ENCODE measurements at places on chromosomes 7 and 10.
A peak's percentile ranks its signal among the peaks of the same experiment; 100 is the strongest.

DNA sequence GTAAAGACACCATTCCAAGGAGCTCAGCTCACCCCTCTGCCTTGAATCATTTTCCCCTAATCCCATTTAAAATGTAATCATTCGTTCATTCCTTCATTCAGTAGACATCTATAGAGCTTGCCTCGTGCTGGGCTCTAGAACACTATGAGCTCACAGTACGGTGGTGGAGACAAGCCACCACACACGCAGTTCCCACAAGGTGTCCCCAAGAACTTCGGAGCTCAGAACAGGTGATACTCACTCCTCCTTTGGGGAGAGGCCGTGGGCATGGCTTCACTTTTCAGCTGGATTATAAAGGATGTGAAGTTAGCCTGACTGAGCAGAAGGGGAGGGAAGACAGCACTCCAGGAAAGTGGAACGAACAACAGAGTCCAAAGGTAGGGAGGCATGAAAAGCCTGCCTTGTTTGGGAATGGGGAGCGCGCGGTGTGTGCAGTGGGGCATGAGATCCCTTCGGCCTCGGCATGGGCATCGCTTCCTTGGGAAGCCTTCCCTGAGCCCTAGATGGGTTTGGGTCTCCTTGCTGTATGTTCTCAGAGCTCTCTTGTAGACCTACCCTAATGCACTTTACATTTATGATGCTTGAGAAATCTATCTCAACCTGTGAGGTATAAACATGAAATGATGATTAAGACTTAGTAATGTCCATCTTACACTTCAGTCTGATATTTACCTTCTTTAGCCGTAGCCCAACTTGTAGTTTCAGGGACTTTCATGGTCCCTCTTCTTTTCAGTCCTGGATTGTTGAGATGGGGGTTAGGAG lies 809 bp upstream of the OGA start:
- DNase-seq = no peak

DNA sequence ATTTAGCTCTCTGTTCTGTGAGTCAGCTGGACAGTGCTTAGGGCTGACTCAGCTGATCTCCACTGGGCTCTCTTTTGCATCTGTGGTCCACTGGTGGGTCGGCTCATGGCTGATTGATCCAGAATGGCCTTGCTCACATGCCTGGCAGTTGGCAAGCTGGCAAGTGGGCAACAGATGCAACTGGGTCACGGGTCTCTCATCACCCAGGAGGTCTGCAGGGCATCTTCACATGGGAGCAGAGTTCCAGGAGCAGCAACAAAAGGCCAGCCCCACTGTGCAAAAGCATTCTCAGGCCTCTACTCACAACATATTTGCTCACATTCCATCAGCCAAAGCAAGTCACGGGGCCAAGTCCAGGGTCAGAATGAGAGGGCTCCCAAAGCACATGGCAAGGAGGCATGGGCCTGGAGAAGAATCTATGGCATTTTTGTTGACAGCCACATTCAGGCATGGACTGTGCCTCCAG lies 98.8 kb downstream of the OAT start:
- no peak for DNase-seq

DNA sequence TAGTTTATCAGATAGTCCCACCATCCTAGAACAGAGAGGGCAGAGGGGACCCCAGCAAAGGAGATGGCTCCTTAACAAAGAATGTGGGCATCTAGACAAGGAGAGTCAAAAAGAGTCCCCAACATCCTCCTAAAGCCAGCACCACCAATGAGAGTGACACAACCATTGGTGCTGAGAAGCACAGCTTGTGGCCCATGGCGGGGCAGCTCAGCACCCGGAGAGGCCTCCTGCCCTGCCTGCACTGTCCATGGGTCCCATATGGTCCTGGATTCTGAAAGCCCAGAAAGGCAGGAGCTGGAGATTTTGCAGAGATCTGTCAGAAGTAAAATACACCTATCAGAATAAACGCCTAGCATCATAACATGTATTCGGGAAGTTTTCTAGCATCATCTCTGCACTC lies 311.8 kb upstream of the ZNF32 start:
- no peak for DNase-seq

GRCh38 chr7:87702326-87702725 lies 74.1 kb downstream of the RUNDC3B start:
- DNase-seq = no peak

DNA sequence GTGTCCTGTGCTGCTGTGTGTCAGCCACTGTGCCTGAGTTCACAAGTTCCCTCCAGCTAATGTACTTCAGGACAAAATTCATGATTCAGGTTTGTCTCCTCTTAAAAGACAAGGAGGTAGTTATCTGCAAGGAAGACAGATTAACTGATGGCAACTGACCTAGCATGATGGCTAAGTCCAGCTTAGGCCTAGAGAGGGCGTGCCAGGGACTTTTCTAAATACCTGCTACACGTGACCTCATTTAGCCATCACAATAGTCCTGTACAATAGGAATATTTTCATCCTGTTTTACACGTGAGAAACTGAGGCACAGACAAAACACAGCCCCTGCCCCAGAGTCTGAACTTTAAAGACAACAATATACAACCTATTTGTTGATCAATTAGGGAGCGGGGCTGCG lies 275.7 kb downstream of the XPNPEP1 start:
- DNase-seq = no peak

GRCh38 chr10:79424221-79425073 lies 21.0 kb downstream of the ZCCHC24 start:
- DNase-seq = no peak

DNA sequence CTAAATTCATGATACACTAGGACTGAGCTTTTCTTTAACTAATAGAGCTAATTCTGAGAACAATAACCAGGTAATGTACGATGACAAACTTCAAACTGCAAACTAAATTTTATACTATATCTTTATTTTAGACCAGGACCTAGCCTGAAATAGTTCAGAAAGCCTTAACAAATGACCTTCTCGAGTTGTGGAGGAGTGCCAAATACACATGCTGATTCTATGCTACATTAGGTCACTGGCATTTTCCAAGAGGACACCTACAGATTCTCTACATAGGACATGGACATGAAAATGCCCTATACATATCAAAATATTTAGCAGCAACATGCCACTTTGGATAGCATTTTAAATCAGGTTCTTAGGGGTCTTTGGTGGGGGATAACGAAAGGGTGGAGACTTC lies 44.0 kb upstream of the LRRTM3 start:
- no peak for DNase-seq

- DNase-seq = no peak
These were observed 17.3 kb upstream of the BLOC1S2 start for GRCh38 chr10:100303724-100304319.

GRCh38 chr7:131400681-131401176 lies 73.1 kb downstream of the MKLN1 start:
- peak; percentile 5 for DNase-seq

DNA sequence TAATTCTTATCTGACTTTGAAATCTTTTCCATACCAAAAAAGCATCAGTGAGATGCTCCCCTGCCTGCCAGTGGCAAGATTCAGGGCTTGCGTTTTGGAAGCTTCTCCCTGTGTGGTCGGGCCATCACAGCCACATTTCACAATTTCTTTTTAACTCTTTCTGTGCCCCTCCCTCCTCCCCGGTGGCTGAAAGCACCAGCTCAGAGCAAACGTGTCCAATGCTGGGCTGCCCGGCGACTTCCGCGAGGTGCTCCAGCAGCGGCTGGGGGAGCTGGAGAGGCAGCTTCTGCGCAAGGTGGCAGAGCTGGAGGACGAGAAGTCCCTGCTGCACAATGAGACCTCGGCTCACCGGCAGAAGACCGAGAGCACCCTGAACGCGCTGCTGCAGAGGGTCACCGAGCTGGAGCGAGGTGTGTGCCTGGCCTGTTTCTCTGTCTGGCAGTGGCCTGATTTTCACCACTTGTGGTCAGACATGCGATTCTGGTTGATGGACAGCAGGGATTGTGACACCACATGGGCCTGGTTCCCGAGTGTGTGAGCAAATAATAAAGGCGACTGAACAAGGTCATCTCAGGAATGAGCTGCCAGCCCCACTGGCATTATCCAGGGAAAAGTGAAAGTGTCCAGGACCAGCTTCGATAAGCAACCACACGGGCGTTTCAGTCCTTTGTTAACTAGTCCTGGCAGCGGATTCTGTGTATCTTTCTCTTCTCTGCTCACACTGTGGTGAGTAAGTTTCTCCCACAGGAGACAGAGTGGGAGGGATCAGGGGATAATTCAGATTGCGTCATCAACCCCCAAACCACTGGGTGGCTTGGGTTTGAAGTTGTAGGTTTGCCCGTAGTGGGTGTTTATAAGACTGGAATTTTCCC lies 2.6 kb downstream of the NPTX2 start:
- DNase-seq = no peak

- no peak for DNase-seq
These were observed 266.2 kb upstream of the PHF14 start for GRCh38 chr7:10707519-10707918.

DNA sequence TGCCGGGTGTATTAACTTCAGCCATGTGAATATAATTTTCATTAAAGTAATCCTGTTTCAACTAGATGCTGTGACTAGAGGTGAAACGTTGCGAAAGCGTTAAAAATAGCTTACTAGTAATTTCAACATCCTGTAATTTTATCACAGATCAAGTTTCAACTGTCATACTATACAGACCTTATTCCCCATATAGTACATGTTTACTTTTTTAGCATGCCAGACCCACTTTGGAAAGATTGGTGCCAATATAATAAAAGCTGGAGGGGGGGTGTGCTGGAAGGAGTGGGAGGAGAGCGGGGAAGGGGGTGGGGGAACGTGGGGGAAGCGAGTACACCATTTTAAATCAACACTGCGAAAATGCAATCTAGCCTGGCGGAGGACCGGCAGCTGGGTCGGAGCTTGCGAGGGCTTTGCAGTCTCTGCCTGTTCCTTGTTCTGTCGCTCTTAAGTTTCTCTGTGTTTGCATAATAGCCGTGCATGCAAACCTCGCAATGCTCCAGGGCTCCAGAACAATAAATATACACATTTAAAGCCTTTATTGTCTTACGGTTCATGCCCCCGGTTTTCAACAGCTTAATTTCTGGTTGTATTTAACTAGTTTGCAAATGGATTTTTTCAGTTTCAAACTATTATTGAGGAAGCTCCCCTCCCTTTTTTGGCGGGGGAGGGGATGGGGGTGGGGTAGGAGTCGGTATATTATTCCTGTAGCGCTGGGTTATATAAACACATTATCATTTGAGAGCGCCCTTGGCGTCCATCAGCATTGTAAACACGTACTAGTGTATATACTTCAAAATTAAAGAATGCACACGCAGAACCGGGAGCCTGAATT lies 1.3 kb upstream of the ARID5B start:
- DNase-seq = peak; percentile 76

DNA sequence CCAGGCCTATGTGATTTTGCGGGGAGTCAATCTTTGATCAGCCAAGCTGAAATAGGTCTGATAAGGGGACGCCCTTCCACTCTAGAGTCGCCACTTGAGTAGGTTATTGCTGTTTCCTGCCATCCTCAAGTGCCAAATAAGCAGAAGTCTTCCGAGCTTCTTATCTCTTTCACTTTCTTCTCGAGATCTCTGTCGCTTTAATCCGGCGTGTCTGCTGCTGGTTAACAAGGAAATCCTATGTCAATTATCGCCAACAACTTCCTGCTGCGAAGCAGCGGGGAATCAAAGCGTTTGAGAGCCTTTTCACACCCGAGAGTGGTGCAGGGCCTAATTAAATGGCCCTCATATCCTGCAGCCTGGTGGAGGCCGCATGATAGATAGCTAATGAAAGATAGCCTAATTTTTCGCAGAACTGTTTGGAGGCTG lies 215.9 kb downstream of the RAB11FIP2 start:
- DNase-seq = no peak

- no peak for DNase-seq
These were observed 285.0 kb downstream of the CALN1 start for GRCh38 chr7:72127136-72127535.

DNA sequence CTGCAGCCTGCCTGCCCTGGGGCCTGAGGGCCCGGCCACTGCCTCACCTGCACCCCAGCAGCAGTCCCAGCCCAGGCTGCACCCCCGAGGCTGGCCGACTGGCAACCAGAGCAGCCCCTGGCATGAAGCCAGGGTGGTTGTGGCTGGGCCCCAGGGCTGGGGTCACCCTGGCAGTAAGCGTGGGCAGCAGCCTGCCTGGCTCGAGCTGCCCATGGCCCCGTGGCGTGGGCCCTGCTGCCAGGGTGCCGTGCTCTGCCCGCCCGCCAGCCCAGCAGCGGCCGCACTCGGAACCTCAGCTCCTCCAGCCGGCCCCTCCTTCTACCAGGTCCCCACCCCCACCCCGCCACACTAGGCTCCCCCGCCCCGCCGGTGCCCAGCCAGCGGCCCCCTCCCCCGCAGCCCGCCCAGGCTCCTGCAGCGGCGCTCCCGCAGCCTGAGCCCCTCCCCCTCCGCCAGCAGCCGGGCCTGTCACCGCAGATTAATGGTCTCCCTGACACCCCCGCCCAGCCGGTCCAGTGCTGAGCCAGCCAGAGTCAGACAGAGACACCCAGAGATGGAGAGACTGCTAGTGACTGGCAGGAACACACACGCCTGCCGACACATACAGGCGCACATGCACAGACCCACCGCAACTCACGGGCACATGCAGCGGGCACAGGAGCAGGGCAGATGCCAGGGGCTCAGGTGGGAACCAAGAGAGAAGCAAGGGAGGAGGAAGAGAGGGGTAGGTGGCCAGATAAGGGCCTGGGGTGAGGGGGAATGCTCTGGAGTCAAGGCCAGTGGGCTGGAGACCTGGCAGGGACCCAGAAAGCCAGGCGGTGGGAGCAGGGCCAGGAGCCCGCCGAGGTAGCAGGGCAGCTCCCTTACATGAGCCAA lies 22.4 kb downstream of the KCNH2 start:
- no peak for DNase-seq

DNA sequence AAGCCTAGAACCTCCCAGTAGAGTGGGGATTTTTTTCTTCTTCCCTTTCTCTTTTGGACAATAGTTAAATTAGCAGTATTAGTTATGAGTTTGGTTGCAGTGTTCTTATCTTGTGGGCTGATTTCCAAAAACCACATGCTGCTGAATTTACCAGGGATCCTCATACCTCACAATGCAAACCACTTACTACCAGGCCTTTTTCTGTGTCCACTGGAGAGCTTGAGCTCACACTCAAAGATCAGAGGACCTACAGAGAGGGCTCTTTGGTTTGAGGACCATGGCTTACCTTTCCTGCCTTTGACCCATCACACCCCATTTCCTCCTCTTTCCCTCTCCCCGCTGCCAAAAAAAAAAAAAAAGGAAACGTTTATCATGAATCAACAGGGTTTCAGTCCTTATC lies 5.4 kb downstream of the OPN1SW start:
- no peak for DNase-seq

GRCh38 chr10:79061441-79062315 lies 7.1 kb upstream of the ZMIZ1 start:
- no peak for DNase-seq

- no peak for DNase-seq
These were observed 253.1 kb downstream of the PTEN start for GRCh38 chr10:88116481-88116880.

DNA sequence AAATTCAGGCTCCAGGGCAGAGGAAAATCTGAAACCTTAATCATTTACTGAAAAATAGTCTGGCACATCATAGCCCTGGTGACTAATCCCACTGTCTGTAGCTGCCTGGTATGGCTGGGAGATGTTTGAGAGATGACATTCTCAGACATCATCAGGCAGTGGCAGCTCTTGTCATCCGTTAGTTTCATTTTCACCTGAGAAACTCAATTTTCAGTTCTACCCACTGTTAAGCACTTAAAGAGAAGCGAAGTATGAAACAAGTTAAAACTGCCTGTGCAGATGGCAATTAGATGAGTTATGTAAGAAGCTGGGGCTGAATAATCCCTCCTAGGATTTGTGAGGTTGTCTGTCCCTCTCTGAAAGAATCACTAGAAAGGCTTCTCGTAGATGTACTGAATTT lies 150.2 kb downstream of the NSUN6 start:
- DNase-seq = no peak
